Hematopoietic multipotent progenitor cell (in vitro differentiated cells): ENCODE measurements at places on chromosomes 5 and 9. TPM values are rescaled to one million over a fixed set of nuclear protein-coding genes. Genes with fewer than 3 reads are reported as not detected.

The PPIC gene
- not detected for total RNA-seq

The ADAMTS2 gene
- 0.27 TPM for total RNA-seq

The CNTLN gene
- total RNA-seq = 8.3 TPM

The SPOCK1 gene
- under 0.01 TPM for total RNA-seq

The CKMT2 gene
- 0.27 TPM for total RNA-seq

The SPINK6 gene
- not detected for total RNA-seq

The CENPK gene
- 3.5 TPM for total RNA-seq

The ADAMTSL2 gene
- total RNA-seq = under 0.01 TPM

The CARD9 gene
- 23.4 TPM for total RNA-seq

The NR5A1 gene
- 0.54 TPM for total RNA-seq

The MYMK gene
- total RNA-seq = not detected

The TSSK1B gene
- not detected for total RNA-seq

The SNX2 gene
- total RNA-seq = 46.6 TPM

The KCNMB1 gene
- total RNA-seq = 0.27 TPM

The PARP8 gene
- 4.3 TPM for total RNA-seq

The SLC6A18 gene
- total RNA-seq = not detected

The C1QTNF3 gene
- total RNA-seq = 5.1 TPM

The FGF1 gene
- total RNA-seq = not detected

The INSL4 gene
- total RNA-seq = not detected

The TAS2R1 gene
- not detected for total RNA-seq

The ADRA1B gene
- total RNA-seq = not detected

The SEMA6A gene
- total RNA-seq = 0.27 TPM

The BARHL1 gene
- not detected for total RNA-seq

The PCA3 gene
- total RNA-seq = 0.54 TPM

The SAXO1 gene
- total RNA-seq = under 0.01 TPM

The ANKRD34B gene
- under 0.01 TPM for total RNA-seq

The IRGM gene
- 4.0 TPM for total RNA-seq

The GABBR2 gene
- total RNA-seq = not detected

The CFAP157 gene
- 0.27 TPM for total RNA-seq

The GPR150 gene
- 0.54 TPM for total RNA-seq

The GFI1B gene
- 72.4 TPM for total RNA-seq

The DRD1 gene
- not detected for total RNA-seq

The CDC25C gene
- 0.81 TPM for total RNA-seq

The GPX3 gene
- 0.54 TPM for total RNA-seq

The HK3 gene
- total RNA-seq = 3.5 TPM

The RNF145 gene
- total RNA-seq = 18.6 TPM

The KIF12 gene
- under 0.01 TPM for total RNA-seq

The TMEM252 gene
- not detected for total RNA-seq

The MORN5 gene
- total RNA-seq = 0.27 TPM

The FOXI1 gene
- not detected for total RNA-seq

The OR1N1 gene
- not detected for total RNA-seq

The HAVCR1 gene
- total RNA-seq = 0.54 TPM

The TMEM174 gene
- not detected for total RNA-seq

The CFAP77 gene
- not detected for total RNA-seq

The SIL1 gene
- 105 TPM for total RNA-seq
